ENCODE measurements at places on chromosomes 6 and 20.
A peak's percentile ranks its signal among the peaks of the same experiment; 100 is the strongest.

DNA sequence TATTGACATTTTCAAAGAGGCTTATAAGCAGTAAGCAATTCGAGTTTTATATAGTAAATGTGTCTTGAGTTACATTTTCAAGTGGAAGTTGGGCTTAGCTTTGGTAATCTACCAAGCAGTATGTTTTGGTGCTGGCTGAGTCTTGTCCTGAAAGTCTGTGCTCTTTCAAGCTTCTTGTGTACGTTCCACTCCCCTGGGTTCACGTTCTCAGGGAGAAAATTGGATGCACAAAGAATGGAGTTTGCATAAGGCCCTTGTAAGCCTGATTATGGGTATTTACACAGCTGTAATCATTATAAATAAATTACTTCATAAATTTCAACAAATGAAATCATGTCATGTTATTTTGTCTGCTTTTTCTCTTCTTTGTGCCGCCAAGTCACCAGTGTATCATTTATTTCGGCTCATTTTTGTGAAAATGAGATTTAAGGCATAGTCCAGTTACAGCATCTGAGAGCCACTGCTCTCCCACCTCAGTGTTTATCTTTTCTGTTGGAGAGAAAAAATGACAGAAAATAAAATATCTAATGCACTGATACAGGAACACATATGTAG is 262.5 kb downstream of the BTBD3 start:
- no peak for DNase-seq

GRCh38 chr6:16596616-16597331 is 164.5 kb downstream of the ATXN1 start:
- DNase-seq, result no peak

DNA sequence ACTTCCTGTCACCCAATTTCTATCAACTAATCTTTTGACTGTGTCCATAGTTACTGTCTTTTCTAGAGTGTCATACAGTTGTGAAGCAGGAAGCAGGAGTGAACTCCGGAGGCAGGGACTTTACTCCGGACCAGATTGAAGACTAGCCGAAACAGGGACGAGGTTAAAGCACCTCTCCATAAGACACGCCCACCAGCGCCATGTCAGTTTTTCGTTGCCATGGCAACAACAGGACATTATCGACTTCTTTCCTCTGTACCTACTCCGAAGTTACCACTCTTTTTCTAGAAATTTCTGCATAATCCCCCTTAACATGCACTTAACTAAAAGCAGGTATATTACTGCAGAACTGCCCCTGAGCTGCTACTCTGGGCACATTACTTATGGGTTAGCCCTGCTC is 25.2 kb downstream of the TRIM38 start:
- DNase-seq, result no peak

- DNase-seq, result no peak
These were observed 24.4 kb upstream of the ARID1B start for GRCh38 chr6:156752666-156753301.

DNA sequence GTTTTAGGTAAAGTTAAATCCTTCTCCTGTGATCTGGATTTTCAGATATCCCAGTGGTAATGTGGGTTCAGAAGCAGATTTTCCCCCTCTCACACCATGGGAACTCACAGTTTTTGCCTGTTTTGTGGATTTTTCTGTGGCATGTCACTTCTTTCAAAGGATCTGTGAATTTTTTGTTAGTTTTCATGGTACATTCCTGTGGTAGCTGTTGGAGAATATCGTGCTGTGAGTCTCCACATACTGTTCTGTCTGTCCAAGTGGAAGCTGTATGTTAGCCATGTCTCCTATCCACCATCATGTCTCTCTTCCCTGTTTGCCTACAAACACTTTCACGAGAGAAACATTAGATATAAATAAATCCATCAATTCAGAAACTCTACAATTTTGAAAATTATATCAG is 378.7 kb upstream of the ADGRB3 start:
- DNase-seq, result no peak

- peak; percentile 32 for DNase-seq
These were observed 59.4 kb upstream of the TMEM200A start for GRCh38 chr6:130306377-130306776.

GRCh38 chr20:5848711-5849505 is 98.7 kb downstream of the SHLD1 start:
- DNase-seq, result peak; percentile 67

DNA sequence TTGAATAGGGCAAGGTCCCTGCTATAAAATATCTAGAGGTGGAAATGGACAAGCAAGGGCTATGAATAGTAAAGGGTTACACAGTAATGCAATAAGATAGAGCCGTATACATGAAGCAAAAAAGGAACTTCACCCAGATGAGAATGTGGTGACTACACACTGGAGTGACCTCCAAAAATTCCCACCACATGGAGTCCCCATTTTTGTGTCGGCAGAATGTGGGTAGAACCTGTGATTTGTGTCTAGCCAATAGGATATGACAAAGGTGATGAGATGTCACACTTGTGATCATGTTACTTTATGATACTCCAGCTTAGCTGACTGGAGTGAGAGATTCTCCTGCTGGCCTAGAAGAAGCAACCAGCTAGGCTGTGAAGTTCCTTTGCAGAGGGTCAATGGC is 96.8 kb downstream of the SYNE1 start:
- DNase-seq, result no peak

GRCh38 chr6:40510442-40510841 is 76.7 kb downstream of the LRFN2 start:
- no peak for DNase-seq

- no peak for DNase-seq
These were observed 482.5 kb downstream of the C6orf118 start for GRCh38 chr6:164826831-164827468.

DNA sequence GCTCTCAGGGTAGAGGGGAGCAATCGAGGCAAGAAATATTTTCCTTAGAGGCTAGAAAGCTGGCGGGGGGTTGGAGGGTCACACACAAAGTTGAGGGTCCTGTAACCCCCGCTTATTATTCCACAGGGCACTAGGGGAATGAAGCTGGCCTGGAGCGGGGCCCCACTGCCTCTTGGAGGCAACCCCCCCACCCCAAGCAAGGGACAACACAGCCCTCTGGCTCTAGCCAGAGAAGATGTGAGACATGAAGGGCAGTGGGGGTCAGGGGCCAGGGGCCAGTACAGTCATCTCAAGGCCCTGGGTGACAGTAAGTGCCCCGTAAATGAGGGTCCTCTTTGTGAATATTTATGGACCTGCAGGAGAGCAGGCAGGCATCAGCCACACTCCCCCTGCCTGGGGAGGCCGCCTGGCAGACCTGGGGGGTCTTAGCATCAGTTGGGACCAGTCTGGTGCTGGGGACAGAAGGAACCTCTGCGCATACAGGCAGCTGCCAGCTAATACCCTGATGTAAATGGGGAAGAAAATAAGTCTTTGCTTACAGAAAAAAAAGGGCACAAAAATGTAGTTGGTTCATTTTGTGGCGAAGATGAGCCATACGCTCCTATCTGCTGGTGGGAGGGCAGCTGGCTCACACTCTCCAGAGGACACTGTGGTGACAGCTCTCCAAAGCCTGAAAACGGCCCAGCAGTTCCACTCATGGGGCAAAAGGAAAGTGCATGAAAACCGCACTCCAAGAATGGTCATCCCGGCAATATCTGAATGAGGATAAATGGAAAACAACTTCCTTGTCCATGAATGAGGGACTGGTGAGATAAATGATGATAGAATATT is 21.9 kb downstream of the SPATA2 start:
- DNase-seq, result no peak

DNA sequence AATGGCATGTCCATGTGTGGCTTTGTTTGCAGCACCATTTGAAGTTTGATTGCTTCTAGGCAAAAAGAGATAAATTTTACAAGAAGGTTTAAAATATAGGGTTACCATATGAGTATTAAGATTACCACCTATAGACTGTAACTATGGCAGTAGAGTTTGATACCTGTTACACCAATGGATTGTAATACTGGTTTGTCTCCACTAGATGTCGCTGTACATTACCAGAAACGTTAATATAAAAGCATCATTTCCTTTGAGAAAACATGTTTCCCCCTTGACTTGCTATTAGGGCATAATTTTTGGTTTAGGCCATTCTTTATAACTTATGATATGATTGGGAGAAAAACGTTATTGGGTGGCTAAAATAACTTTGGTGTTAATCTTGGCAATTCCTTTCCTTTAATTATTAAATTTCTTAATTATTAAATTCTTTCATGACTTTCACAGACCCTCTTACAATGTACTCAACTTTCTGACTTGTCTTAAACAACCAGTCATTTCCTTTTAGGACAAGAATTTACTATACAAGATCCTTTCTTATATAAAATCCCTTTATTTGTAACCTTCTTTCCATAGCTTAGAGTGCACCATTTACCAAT is 42.8 kb downstream of the HLA-DPB1 start:
- DNase-seq, result peak; percentile 31

GRCh38 chr20:8156235-8157079 is 24.4 kb downstream of the PLCB1 start:
- peak; percentile 57 for DNase-seq

DNA sequence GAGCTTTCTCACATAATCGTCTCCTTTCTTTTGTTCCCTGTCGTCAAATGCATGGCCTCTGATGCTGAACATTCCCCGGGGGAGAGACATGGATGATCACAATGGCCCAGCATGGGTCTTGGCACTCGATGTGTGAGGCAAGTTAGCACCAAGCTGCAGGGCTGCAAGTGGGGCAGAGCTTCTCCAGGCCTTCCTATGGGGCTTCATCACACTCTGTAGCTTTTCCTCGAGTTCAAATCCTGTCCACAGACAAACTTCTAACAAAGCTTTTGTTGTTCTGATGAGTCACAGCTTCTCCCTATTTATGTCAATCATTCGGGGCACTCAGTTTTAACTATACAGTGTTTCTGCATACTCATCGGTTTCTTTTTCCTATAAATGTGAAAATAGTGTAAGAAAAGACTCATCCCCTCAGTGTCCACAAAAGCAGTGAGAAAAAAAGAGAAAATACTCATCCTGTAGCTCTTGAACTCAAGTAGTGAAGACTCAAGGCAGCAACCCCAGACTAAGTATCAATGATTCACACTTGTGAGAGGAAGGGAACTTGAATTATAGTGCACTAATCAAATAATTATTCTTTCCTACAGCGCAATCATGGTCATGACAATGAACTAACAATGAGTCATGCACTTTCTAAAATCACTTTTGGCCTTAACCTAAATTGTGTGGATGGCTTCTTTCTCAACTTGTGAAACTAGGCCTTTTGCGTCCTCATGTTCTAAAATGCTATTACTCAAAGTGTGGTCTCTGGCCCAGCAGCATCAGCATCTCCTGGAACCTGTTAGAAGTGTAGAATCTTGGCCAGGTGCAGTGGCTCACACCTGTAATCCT is 68.4 kb upstream of the NOX3 start:
- DNase-seq, result peak; percentile 90

DNA sequence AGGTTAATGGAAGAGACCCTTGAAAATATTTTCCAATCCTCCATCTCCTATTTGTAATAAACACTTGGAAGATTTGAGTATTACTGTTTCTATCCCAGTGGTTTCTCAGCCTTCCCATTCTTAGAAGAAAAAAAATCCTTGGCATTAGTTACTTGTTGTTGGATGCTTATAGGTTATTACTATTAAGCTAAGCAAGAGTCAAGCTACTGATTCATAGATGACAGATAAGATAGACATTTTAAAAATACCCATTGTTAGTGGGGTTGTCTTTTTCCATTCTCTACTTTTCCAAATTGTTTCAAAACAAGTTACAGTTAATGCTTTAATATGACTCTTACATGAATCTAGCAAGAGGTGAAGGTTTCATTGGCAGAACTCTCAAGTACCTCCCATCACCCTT is 158.5 kb downstream of the HIVEP2 start:
- DNase-seq, result peak; percentile 33

- DNase-seq, result no peak
These were observed 30.6 kb upstream of the ULBP3 start for GRCh38 chr6:150099546-150099945.

DNA sequence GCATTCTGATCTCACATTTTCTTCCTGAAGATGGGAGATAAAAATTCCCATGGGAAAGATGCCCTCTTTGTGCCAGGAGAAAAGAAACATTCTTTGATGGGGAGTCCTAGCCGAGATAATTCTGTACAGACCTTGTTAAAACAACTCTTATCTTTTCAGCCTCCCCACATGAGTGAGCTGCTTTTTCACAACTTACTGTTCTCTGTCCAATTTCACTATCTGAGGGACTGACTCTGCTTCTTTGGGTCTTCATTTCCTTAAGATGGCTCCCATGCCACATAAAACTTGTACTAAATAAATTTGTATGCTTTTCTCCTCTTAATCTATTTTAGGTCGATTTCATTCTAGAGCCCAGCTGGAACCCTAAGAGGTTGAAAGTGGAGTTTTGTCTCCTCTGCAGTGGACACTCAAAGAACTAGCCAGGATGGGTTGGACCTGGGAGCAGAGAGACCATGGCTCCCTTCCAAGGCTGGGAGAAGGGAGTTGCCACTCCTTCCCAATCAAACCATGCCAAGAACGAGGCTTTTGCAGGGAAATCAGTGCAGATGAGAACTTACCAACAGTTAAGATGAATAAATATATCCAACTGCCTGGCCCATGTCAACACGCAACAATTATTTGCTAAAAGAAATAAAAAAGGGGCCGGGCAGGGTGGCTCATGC is 285.8 kb upstream of the SULF2 start:
- no peak for DNase-seq

DNA sequence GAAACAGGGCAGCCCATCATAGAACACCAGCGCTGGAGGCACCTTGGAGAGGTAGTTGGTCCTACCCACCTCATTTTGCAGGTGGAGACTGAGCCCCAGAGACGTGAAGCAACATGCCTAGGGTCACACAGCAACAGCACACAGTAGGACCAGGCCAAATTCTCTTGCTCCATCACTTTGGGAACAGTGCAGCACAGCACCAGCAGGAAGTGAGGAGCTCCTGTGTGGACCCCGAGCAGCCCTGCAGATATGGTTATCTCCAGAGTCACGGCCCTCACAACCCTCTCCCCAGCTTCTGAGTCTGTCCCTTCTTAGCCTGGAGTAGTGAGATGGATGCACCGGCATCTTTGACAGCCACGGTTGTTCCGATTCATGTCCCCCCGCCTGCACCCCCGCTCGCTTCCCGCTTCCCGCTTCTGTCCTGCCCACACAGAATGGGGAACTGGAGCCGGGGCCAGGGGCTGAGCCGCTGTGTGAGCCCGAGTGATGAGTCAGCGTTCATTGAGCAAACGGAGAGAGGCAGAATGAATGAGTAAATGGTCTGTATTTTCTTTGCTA is 72.6 kb upstream of the DUSP22 start:
- DNase-seq, result peak; percentile 61

DNA sequence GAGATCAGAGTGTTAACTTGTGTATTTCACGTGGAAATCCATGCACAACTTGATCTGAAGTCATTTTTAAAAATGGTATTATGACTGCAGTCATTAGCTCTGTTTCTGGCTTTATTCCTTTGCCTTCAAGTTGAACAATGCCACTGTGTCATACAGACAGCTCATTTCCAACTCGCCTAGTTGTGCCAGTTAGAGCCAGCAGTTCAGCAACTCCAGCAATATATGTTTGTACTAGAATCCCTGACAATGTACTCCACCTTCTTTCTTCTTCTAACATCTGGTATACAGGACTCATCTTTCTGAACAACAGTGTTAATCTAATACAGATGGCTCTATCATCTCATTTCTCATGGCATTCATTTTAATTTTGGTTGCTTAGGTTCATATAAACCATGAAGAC is 418.3 kb upstream of the POU3F2 start:
- no peak for DNase-seq

All from HCEC 1CT (cell line).